Testis (tissue), 5 donors: ENCODE measurements at places on chromosomes 5 and 9. TPM values are rescaled to one million over a fixed set of nuclear protein-coding genes. Genes with fewer than 3 reads are reported as not detected.
A peak's percentile ranks its signal among the peaks of the same experiment; 100 is the strongest.

The GRIN3A gene
- 0.79 TPM for polyA plus RNA-seq

The LCN15 gene
- polyA plus RNA-seq = 0.41 TPM

The NEUROG1 gene
- polyA plus RNA-seq = not detected

The TAF1L gene
- polyA plus RNA-seq = 3.0 TPM

The FAXDC2 gene
- polyA plus RNA-seq = 32.5 TPM

The CDKN2B gene
- 11.8 TPM for polyA plus RNA-seq

The DPP7 gene
- polyA plus RNA-seq = 242 TPM

The SPATA31C1 gene
- polyA plus RNA-seq = 21.1 TPM

The SPINK6 gene
- polyA plus RNA-seq = not detected

The UGCG gene
- 13.3 TPM for polyA plus RNA-seq

The PAEP gene
- 2.5 TPM for polyA plus RNA-seq

The SPATA6L gene
- polyA plus RNA-seq = 42.3 TPM

The RANBP17 gene
- polyA plus RNA-seq = 34.1 TPM

The PCDHGA7 gene
- 1.6 TPM for polyA plus RNA-seq

- no peaks in the 10 kb centered on the region for H3K27me3 ChIP-seq
- no peak overlapping the region for H3K27ac ChIP-seq
Observed at GRCh38 chr9:82332774-82333152, 344.2 kb downstream of the SPATA31D1 start.

DNA sequence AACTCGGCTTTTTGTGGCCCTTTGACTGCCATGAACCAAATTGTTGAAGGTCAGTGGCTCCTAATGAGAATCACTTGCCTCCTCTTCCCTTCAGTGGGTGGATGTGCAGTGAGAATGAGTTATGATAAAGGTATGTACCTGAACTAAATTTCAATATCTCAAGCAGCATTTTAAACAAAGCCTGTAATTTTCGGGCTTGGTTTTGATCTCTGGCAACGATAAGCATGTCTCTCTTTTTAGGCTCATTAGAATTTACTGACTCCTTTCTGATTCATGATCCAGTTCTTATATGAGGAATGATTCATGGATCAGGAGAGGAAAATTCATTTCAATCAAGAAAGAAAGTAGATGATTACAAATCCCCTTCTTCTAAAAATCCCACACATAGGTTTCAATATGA, 305.5 kb downstream of the ARRDC3 start:
- no peak for DNase-seq
- H3K27me3 ChIP-seq = no peaks in the 10 kb centered on the region

GRCh38 chr9:33619666-33620404, 95.8 kb downstream of the ANKRD18B start:
- H3K27ac ChIP-seq = no peak overlapping the region
- no peaks in the 10 kb centered on the region for H3K27me3 ChIP-seq
- no peak for DNase-seq
- no peaks in the 10 kb centered on the region for H3K36me3 ChIP-seq

- no peak for DNase-seq
- no peaks in the 10 kb centered on the region for H3K27me3 ChIP-seq
- H3K36me3 ChIP-seq = no peaks in the 10 kb centered on the region
Observed at GRCh38 chr5:142327111-142327842, 2.5 kb upstream of the SPRY4 start.

- H3K4me3 ChIP-seq = no peak overlapping the region
- DNase-seq = no peak
- no peak overlapping the region for H3K27ac ChIP-seq
- no peaks in the 10 kb centered on the region for H3K36me3 ChIP-seq
- H3K4me1 ChIP-seq = no peaks in the 10 kb centered on the region
Observed at GRCh38 chr9:84296146-84296843, 44.3 kb downstream of the SLC28A3 start.

- no peak for DNase-seq
- H3K27ac ChIP-seq = no peak overlapping the region
- H3K27me3 ChIP-seq = no peaks in the 10 kb centered on the region
- H3K4me3 ChIP-seq = no peak overlapping the region
Observed at GRCh38 chr9:72540348-72540873, 19.0 kb downstream of the TMC1 start.

GRCh38 chr5:2750758-2751464, 566 bp downstream of the IRX2 start:
- no peak overlapping the region for H3K27ac ChIP-seq
- peak overlapping the region; percentile 32 for H3K4me3 ChIP-seq
- DNase-seq = no peak
- H3K36me3 ChIP-seq = no peaks in the 10 kb centered on the region
- H3K4me1 ChIP-seq = peaks cover 2% of the 10 kb centered on the region
- no peaks in the 10 kb centered on the region for H3K27me3 ChIP-seq

- no peak overlapping the region for H3K27ac ChIP-seq
- H3K27me3 ChIP-seq = no peaks in the 10 kb centered on the region
Observed at GRCh38 chr9:123399803-123400378, 43.9 kb downstream of the CRB2 start.

- DNase-seq = no peak
- H3K27me3 ChIP-seq = no peaks in the 10 kb centered on the region
- no peaks in the 10 kb centered on the region for H3K4me1 ChIP-seq
- no peak overlapping the region for H3K4me3 ChIP-seq
Observed at GRCh38 chr5:180632768-180633167, 16.6 kb downstream of the FLT4 start.

DNA sequence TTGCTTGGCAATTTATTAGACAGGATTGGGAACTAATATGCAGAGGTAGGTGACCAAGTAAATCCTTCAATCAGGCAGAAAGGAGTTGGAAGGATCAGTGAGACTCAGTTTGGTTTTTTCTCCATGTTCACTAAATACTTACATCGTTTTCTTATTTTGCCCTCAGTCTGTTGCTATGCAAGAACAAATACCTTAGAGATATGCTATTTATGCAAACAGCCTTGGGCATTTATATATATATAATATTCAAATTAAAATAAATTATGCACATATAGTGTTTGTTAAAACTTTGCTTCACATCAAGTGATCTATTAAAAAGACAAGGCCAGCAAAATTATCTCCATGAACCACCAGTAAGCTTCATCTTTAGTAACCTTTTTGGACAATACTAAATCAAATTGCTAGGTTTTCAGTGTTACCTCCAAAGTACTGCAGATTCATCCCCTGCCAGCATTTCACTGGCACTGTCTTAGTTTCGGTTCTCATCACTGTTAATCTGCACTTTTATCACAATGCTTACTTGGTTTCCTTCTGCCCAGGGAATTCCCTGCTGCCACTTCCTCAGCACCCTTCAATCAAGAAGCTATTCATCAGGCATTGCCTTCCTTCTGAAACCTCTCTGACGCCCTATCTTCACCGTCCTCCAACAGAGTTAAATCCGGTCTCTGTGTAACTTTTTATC, 26.0 kb upstream of the LIFR start:
- no peaks in the 10 kb centered on the region for H3K36me3 ChIP-seq
- no peak for DNase-seq
- no peaks in the 10 kb centered on the region for H3K27me3 ChIP-seq
- H3K4me1 ChIP-seq = no peaks in the 10 kb centered on the region
- no peak overlapping the region for H3K4me3 ChIP-seq

GRCh38 chr9:124202447-124202971, 55.2 kb upstream of the NEK6 start:
- no peak overlapping the region for H3K27ac ChIP-seq
- no peaks in the 10 kb centered on the region for H3K4me1 ChIP-seq
- H3K36me3 ChIP-seq = no peaks in the 10 kb centered on the region
- peak; percentile 37 for DNase-seq
- no peaks in the 10 kb centered on the region for H3K27me3 ChIP-seq
- no peak overlapping the region for H3K4me3 ChIP-seq

DNA sequence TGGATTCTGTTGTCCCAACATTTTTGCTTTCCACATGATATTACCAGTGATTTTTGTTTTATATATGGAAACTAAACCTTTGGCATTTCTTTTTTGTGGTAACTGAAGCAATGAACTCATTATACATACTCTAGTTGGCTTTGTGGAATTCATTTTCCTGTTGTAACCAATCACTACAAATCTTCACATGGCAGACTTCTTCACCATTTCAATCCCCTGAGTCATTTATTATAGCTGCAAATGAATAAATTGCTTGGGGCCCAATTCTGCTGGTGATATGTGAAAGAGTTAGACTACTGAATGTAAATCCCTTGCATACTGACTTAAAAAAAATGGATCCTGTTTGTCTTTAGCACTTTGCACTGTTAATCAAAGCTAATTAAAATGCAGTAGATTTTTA, 1709.6 kb upstream of the WWC1 start:
- no peak overlapping the region for H3K27ac ChIP-seq
- DNase-seq = no peak
- no peaks in the 10 kb centered on the region for H3K36me3 ChIP-seq
- H3K27me3 ChIP-seq = no peaks in the 10 kb centered on the region

DNA sequence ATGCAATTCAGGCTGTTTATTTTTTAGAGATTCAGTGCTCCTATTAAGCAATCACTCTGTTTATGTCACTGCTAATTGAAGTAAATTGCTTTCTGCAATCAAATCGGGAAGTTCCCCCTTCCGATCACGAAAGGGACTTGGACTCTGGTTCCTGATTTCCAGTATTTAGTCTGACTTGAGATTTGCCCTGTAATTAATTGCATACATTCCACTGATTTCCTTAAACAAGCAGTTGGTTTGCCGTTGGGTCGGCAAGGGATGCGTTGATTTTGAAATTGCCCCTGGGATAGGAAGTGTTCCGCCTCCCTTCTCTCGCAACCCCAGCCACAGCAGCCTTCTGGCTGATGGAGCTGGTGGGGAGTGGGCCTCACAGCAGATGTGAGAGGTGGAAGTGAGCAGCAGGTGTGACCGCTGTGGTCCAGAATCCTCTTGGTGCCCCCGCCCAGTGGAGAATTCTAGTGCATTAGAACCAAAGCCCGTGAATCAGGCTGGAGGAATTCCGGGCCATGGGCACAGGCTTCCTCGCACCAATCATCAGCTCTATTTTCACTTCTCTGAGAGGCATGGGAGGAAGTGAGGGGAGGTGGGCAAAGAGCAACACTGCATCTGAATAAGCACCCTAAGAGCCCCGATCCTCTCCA, 102.5 kb downstream of the SPRY4 start:
- DNase-seq = no peak
- no peaks in the 10 kb centered on the region for H3K4me1 ChIP-seq
- H3K36me3 ChIP-seq = no peaks in the 10 kb centered on the region
- H3K4me3 ChIP-seq = no peak overlapping the region

GRCh38 chr5:15499528-15500324, at the start of gene FBXL7:
Gene FBXL7, plus strand, starts transcription at chr5:15500180.
- peak; percentile 87 for DNase-seq
- peak within 1 kb of the TSS; percentile 85 for H3K27ac ChIP-seq
- H3K4me3 ChIP-seq = peak within 1 kb of the TSS; percentile 76
- H3K4me1 ChIP-seq = peaks cover 17% of the 10 kb centered on the region
- H3K27me3 ChIP-seq = no peaks in the 10 kb centered on the region

- DNase-seq = no peak
- H3K27me3 ChIP-seq = no peaks in the 10 kb centered on the region
- no peaks in the 10 kb centered on the region for H3K36me3 ChIP-seq
- H3K4me1 ChIP-seq = no peaks in the 10 kb centered on the region
- no peak overlapping the region for H3K4me3 ChIP-seq
Observed at GRCh38 chr5:75265731-75266130, 29.1 kb upstream of the ANKRD31 start.

GRCh38 chr5:60287174-60287771, 393.7 kb upstream of the PDE4D start:
- H3K4me1 ChIP-seq = no peaks in the 10 kb centered on the region
- no peak overlapping the region for H3K27ac ChIP-seq
- H3K4me3 ChIP-seq = no peak overlapping the region
- no peaks in the 10 kb centered on the region for H3K27me3 ChIP-seq
- no peaks in the 10 kb centered on the region for H3K36me3 ChIP-seq

DNA sequence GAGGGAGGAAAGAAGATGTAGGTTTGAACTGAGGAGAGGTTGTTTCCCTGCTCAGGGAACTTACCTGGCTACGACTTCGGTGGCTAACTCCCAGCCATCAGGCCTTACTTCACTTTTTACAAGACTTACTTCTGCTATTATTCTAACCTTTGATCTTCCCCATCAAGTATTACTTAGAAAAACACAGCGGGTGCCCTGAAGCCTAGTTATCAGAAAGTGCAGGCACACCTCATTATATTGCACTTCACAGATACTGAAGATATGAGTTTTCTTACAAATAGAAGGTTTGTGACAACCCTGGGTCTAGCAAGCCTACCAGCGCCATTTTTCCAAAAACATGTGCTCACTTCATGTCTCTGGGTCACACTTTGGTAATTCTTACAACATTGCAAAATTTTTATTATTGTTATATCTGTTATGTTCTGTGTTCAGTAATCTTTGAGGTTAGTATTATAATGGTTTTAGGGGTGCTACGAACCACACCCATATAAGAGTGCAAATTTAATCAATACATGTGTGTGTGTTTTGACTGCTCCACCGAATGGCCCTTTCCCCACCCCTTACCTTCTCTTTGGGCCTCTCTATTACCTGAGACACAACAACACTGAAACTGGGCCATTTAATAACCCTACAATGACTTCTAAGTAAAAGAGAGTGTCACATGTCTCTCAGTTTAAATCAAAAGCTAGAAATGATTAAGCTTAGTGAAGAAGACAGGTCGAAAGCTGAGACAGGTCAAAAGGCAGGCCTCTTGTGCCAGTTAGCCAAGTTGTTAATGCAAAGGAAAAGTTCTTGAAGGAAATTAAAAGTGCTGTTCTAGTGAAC, 2102.7 kb upstream of the WWC1 start:
- H3K27ac ChIP-seq = no peak overlapping the region
- H3K4me3 ChIP-seq = no peak overlapping the region
- no peaks in the 10 kb centered on the region for H3K4me1 ChIP-seq
- no peak for DNase-seq

- no peak for DNase-seq
- H3K4me3 ChIP-seq = no peak overlapping the region
- H3K27ac ChIP-seq = no peak overlapping the region
- no peaks in the 10 kb centered on the region for H3K36me3 ChIP-seq
- H3K27me3 ChIP-seq = no peaks in the 10 kb centered on the region
Observed at GRCh38 chr9:132367613-132368313, 13.0 kb upstream of the SETX start.

DNA sequence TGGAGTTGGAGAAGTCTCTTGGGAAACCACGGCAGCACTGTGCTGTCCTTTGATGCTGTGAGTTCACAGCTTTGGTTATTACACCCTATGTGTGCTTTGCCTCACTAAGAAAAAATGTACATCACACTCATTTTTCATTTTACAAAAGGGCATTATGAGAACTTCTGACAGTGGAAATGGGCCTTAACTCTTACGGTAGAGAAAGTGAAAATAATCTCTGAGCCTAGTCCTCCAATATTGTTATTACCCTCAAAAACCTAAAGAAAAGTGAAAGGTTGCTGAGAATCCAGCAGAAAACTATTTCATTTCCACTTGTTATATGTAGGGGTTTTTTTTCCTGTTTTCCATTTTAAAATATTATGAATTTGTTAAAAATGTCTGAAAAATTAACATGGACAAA, 8.2 kb upstream of the OR13D1 start:
- no peak overlapping the region for H3K27ac ChIP-seq
- no peaks in the 10 kb centered on the region for H3K4me1 ChIP-seq
- no peak for DNase-seq
- H3K4me3 ChIP-seq = no peak overlapping the region

DNA sequence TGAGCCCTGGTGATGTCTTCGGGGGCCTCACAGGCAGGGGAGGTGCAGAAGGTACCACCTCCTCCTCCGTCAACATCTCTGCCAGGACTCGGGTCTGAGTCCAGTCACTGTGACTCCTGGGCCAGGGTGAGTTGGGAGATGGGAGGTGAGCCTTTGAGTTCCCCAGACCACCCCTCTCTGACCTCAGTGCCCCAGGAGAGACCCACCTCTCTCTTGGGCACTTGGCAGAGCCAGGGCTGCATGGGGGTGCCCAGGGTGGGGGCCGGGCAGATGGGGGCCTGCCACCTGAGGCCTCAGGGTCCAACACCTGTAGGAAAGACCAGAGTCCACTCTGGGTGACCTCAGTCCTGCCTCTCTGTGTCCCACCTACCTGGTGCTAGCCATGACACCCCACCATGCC, 6.8 kb downstream of the KIF12 start:
- no peaks in the 10 kb centered on the region for H3K36me3 ChIP-seq
- DNase-seq = no peak
- H3K4me1 ChIP-seq = no peaks in the 10 kb centered on the region
- no peak overlapping the region for H3K27ac ChIP-seq
- no peak overlapping the region for H3K4me3 ChIP-seq
